ENCODE measurements at places on chromosomes 7 and 10. TPM values are rescaled to one million over a fixed set of nuclear protein-coding genes. Genes with fewer than 3 reads are reported as not detected.

DNA sequence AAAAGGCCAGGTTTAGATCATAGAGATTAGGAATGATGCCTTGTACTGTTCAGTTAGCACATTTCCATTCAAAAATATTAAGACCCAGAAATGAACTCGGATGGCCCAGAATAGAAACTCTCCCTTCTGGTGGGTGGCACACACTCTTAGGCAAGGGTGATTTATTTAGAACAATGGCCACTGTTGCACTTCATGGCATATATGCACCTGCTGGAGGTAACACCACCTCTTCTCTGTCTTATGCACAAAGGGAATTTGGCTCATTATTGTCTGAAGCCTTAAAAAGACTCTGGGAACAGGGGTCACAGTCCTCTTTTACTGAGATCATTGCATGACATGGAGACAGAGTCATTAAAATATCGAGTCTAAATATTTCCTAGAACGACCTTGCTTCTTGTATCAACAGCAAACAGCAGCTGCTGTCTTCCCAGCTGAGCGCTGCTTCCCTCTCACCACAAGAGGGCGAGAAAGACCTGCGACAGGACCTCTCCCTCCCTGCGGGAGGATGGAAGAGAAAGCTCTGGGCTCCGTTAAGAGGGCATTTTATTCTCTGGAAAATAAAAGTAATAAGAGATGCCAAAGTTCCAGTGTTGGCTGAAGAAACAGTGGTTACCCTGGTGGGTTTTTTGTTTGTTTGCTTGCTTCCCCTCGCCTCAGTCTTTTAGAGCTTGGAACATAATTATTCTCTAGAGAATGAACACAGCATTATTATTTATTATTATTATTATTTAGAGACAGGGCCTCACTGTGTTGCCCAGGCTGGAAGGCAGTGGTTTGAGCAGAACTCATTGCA is 13.5 kb upstream of the BAMBI start:
- DNase-seq: peak; percentile 75

DNA sequence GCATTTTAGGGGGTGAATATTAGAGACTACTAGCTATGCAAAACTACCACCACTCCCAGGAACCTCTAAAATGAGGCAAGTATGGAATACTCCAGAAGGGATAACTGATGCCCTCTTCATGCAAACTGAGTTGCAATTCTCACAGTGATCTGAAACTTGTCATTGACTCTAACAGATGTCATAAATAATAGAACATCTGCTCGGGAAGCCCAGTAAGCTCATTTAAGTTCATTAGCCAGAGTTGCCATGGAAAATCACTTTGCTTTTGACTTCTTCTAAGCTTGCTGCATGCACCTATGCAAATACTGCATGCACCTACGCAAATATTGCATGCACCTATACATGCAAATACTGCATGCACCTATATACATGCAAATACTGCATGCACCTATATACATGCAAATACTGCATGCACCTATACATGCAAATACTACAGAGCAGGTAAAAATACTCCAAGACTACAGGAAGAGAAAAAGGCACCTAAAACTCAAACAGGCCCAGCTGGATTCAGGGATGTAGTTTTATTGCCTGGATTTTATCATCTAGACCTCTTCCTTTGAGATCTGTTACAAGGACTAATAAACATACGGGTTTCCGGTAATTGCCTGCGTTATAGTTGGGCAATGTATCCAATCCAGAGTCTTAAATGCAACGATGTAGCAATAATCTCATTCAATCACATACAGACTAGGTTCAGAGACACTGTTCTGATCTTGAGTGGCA is 1061.1 kb upstream of the AUTS2 start:
- DNase-seq: no peak

DNA sequence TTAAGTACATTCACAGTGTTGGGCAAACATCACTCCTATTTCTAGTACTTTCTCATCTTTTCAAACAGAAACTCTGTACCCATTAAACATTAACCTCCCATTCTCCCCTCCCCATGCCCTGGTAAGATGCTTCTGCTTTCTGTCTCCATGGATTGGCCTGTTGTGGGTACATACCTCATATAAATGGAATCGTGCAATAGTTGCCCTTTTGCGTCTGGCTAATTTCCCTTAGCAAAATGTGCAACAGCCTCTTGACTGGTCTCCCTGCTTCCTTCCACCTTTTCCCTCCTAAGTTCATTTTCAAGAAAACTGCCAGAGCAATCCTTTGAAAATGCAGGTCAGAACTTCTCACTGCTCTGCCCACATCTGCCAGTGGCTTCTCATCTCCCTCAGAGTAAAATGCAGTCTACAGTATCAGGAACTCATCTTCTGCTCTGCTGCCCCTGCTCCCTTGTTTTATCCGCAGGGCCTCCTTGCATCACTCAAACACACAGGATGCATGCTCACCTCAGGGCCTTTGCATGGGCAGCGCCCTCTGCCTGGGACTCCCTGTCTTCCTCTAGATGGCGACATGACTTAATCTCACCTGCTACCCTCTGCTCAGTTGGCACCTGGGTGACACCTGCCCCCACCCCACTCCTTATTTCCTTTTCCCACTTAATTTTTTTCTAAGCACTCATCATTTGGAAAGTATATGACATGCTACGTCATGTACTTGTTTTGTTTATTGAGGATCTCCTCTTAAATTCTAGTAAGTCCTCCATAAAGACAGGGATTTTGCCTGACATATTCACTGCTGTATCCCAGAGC is 44.3 kb upstream of the ECHDC3 start:
- DNase-seq: peak; percentile 29

- no peak for DNase-seq
Observed at GRCh38 chr10:24834869-24835268, 111.2 kb upstream of the ARHGAP21 start.

GRCh38 chr10:5738427-5738826 is 53.8 kb downstream of the TASOR2 start:
- DNase-seq: no peak

- DNase-seq: no peak
Observed at GRCh38 chr10:118629211-118629610, 33.8 kb upstream of the PRLHR start.

GRCh38 chr7:40177071-40177470 is 42.3 kb downstream of the SUGCT start:
- no peak for DNase-seq

- no peak for DNase-seq
Observed at GRCh38 chr7:1768832-1769231, 98.8 kb downstream of the ELFN1 start.

DNA sequence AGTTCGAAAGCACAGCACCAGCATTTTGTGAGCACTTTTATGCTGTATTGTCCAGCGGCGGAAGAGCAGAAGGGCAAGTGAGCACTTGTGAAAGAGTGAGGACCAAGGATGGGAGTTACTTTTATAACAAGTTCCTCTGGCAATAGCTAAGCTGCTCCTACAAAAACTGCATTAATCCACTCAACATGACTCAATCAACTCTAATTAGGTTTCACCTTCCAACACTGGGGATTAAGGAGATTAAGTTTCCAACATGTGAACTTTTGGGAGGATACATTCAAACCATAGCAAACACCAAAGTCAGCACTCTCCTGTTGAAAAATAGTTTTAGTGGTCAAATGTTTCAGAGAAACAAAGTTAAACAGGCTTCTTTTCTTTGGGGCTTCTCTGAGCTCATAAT is 844.5 kb downstream of the REEP3 start:
- no peak for DNase-seq

- DNase-seq: no peak
Observed at GRCh38 chr7:18828260-18828993, 289.0 kb downstream of the TWIST1 start.

DNA sequence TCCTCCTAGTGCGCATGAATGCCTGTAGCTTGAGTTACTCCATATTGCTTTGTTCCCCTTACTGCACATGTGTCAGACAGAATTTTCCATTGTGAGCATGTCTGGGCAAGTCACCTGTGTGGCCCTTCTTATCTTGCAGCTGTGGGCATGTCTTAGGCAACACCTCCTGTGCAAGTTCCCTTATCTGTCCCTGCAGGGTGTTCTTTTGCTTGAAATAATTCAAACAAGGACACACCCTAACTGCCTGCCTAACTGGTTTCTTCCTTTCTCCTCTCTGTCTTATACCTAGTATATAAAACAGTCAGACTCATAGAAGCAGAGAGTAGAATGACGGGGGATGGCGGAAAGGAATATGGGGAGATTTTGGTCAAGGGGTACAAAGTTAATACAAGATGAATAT is 421.1 kb upstream of the SORCS1 start:
- DNase-seq: no peak

GRCh38 chr10:128241023-128241422 is 114.8 kb upstream of the MKI67 start:
- no peak for DNase-seq

GRCh38 chr7:54996391-54996790 is 22.4 kb upstream of the EGFR start:
- no peak for DNase-seq

DNA sequence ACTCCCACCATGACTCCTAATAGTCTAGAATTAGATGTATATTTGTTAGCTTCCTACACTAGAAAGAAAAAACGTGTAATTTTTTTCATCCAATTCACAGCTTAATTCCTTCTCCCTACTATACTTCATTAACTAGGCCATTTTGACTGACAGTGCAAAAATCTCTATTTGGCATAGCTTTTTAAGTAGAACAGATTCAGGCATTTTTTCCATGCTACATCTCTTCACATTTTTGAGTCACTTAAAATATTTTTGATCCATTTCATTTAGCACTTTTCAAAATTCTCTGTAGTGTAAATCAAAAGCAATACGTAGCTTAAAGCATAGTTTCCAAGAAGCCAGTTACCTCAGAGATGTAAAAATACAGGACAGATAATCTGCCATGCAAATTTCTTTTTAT is 391.1 kb upstream of the NPVF start:
- no peak for DNase-seq

- DNase-seq: no peak
Observed at GRCh38 chr10:110629680-110630191, 14.4 kb upstream of the RBM20 start.

- no peak for DNase-seq
Observed at GRCh38 chr10:75375838-75376237, 25.7 kb downstream of the ZNF503 start.

DNA sequence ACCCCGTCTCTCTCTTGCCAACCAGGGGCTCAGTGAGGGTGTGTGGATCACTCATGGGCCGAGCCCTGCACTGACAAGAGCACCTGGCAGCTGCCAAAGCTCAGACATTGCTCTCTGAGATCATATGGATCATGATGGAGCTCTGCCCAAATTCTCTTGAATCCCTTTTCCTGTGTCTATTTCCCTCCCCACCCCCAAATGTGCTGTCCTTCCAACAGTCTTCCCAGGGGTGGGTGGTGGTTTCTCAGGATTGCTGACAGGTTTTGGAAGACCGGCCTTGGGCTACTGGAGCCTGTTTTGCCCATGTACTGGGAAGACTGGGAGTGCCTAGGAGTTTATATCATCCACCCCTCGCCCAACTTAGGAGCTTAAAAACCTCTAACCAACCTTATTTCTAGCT is 10.5 kb downstream of the ARHGAP22 start:
- no peak for DNase-seq

GRCh38 chr10:74388801-74389200 is 237.8 kb downstream of the ADK start:
- DNase-seq: no peak

GRCh38 chr7:13416071-13416470 is 573.4 kb downstream of the ETV1 start:
- DNase-seq: no peak

LRRC18 gene
- total RNA-seq: not detected

TCAF1 gene
- total RNA-seq: 15.5 TPM

AKR1C4 gene
- not detected for total RNA-seq

TAS2R41 gene
- 0.29 TPM for total RNA-seq

EGR2 gene
- total RNA-seq: 0.92 TPM

SPDYE2 gene
- not detected for total RNA-seq

HOXA9 gene
- total RNA-seq: not detected

MSS51 gene
- total RNA-seq: 3.4 TPM

AGR2 gene
- not detected for total RNA-seq

WIPF3 gene
- total RNA-seq: not detected

Measured in activated CD4-positive, alpha-beta T cell treated with anti-CD3 and anti-CD28 coated beads, Interleukin-2, amount 10 ng/mL, durations not matched to agents 7 days and 5 days (primary cell).